ENCODE measurements at places on chromosomes 6 and 20.

GRCh38 chr6:145204301-145204700, 531.0 kb downstream of the EPM2A start:
- no peak for DNase-seq

- DNase-seq, result no peak
These were observed 2.1 kb downstream of the CDSN start for GRCh38 chr6:31118178-31118577.

- no peak for DNase-seq
These were observed 24.0 kb downstream of the STK35 start for GRCh38 chr20:2125474-2126112.

GRCh38 chr6:77463308-77463860, at the start of gene HTR1B:
TSS of gene HTR1B (minus strand) at chr6:77463491. CDS start at chr6:77463403, 88 bp downstream.
- DNase-seq, result no peak

DNA sequence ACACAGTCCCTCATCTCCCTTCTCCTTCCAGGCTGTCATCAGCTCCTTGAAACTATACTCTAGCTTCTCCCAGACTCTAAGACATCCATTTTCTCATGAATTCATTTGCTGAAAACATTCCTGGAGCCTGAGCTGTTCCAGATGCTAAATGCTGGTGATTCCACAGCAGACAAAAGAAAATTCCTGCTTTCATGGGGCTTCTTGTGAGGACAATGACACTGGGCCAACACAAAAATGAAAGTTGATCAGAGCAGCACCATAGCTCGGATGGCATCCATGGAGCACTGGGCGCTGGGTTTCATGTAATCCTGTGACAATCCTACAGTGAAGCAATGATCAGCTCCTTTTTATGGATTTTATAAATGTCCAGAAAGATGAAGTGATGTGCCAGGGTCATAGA, 47.4 kb upstream of the STX16 start:
- DNase-seq, result no peak

DNA sequence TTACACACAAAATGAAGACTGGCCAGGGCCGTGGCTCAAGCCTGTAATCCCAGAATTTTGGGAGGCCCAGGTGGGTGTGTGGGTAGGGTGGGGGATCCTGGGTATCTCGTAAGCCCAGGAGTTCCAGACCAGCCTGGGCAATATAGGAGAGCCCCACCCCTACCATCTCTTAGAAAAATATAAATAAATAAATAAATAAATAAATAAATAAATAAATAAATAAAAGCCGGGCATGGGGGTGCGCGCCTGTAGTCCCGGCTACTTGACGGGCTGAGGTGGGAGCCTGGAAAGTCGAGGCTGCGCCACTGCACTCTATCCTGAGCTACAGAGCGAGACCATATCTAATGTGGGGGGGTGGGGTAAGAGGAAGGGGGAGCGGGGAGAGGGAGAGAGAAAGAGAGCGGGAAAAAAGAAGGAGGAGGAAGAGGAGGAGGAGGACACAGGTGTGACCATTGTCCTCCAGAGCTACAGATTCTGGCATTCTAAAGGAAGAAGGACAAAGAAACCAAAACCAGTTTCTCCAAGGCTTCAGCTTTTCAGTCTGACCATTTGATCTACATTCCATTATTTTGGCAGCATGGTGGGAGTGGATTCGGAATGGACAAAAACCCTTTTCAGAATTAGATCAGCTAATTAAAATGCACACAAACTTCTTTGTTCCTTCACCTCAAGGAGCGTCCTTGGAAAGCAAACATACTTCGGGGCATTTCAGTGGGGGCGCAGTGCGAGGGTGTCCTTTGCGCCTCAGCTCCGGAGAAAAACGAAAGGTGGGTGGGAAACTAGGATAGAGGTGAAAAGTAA, 577 bp upstream of the C6orf141 start:
- no peak for DNase-seq

DNA sequence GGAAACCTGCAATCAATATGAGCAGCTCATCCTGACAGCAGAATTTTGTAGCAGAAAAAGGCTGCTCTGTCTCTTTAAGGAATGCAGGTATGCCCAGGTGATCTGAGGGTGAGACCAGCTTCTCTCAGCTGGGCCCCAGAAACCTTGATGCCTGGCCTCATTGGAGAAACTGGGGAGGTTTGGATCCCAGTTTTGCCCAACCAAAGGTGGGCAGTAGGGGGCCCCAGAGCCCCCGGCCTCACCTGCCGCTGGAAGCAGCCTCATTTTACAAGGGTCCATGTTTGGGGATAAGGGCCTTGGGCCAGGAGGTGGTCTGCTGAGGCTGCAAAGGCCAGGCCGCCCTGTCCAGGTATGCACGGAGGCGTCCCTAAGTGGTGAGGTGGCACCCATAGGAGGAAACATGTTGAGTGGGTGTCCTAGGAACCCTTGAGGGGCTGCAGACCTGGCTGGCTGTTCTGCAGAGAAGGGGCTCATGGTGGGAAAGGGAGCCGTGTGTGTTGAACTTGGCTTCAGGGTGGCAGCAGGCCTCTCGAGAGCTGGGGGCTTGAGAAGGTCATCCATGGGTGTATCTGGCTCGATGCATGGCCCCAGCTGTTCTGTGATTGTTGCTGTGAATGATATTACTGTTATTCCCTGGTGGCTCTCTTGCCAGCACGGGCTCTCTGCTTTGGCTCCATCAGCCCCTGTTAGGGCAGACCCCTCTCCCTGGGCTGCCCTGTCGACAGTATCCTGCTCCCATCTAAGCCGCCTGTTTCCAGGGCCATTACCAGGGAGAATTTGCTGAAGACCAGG, 208.4 kb downstream of the CDH4 start:
- no peak for DNase-seq

GRCh38 chr6:148857798-148858390, 111.1 kb downstream of the UST start:
- DNase-seq, result peak; percentile 73

GRCh38 chr6:27890445-27891319, 21.5 kb downstream of the OR2B2 start:
- DNase-seq, result no peak

DNA sequence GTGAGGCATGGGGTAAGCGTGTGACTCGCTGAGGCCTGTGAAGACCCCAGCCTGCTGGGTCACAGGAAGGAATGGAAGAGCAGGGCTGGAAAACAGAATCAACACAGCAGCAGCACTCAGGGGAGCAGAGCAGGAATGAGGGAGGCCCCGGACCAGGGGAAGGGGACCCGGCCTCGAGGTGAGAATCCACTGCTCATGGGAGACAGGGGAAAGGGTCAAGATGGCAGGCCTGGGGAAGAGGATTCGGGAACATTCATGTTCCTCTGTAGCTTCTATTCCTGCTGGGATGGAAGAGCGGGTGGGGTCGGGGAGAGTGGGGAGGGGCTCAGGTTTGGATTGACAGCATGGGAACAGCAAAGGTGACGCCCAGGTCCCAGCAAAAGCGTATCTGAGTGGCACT, 59.4 kb downstream of the NPEPL1 start:
- DNase-seq, result no peak

GRCh38 chr6:89566930-89567629, 71.5 kb downstream of the LYRM2 start:
- DNase-seq, result no peak

- peak; percentile 31 for DNase-seq
These were observed 9.6 kb upstream of the APCDD1L start for GRCh38 chr20:58524814-58525213.

DNA sequence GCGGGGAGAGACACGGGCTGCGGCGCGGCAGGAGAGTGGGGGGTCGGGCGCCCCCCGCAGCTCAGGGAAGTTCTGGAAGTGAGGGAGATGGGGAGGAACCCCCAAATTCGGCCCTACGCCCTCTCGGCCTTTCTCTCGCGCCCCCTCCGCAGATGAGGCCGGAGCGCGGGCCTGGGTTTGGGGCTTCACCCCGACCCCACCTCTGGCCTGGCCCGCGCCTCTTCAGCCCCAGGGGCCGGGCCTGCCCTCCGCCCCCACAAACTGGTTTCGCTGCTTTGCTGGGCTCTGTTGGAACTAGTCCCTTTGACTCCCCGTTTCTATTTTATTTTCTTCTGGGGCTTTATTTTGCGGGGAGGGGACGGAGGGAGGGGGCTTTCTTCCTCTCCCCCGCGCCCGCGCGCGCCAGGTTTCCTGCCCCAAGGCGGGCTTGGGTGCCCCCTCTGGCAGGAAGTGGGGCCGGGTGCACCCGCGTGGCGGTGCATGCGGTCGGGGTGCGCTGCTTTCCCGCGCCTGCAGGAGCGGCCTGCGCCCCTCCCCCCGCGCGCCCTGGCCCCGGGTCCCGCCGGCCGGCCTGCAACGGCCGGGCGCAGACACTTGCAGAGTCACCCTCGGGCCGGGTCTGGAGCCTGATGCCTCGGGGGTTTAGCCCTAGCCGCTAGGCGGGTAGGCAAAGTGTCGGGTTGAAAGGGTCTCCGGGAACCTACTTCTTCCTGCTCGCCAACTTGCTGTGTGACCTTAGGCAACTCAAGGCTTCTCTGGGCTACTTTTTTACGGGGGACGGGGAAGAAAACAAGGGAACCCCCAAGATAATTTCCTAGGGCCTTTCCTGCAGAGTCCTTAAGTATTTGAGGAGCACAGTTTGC, 1.3 kb downstream of the HMGA1 start:
- DNase-seq, result no peak

- DNase-seq, result no peak
These were observed 828 bp upstream of the SULF2 start for GRCh38 chr20:47785854-47786764.

- DNase-seq, result no peak
These were observed 15.8 kb downstream of the MAN1A1 start for GRCh38 chr6:119333707-119334295.

DNA sequence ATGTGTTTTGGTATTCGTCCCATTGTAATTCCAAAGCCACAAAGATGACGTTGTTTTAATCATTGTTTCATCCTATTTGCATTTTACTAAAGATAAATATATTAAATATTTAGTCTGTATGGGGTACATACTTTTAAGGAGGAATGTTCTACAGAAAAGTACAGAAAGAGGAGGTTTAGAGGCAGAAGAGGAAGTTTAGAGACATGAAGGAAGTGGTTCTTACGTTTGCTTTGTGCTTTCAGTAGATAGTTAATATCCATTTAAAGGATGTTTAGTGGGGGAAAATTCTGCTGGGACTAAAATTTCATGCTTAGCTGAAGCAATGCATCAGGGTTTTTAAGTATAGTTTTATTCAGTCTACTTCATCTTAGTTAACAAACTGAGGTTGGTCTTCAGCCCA, 116.6 kb downstream of the CRYBG1 start:
- DNase-seq, result no peak

GRCh38 chr6:138025528-138025978, 81.7 kb downstream of the PERP start:
- no peak for DNase-seq

DNA sequence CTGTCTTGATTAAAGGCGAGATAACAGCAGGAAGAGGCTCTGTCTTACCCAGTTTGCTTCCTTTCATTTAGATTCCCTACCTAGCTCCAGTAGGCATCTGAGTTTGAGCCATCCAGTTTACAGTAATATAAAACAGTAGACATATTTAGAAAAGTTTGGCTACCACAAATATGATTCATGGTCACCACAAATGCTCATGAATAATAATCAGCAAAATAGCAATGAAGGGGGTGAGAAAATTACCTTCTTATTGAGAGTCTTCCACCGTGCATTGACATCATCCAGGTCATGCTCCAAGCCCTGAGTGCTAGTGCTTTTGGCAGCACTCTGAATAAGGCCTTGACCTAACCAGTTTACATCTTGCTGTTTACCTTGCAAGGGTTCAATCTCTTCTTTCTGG, 106.2 kb downstream of the DST start:
- DNase-seq, result no peak

DNA sequence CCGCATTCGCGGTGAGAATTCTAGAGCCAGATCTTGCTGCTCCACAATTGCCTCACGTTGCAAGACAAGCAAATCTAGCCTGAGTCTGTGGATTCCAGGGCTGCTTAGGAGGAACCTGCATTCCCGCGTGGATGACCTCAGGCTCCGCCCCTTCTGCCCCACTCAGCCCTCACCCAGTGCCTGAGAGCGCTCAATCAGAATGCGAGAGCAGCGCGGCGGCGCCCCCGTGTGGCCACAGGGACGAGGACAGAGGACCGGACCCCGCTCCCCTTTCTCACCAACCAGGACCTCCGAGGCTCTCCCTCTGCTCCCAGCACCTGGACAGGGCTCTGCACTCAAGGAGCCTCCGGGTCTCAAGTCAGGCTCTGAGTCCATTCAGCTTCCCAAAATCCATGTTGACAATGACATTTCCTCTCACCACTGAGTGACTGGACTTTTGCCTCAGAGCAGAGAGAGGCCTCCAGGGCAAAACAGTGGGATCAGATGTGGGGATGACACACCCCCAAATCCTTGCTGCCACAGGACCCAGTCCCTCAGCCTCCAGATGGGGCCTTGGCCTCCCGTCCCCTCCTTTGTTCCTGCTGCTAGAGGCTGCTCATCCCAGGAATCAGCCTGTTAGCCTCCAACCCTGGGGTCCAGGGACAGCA, 52.0 kb downstream of the RPP21 start:
- DNase-seq, result no peak

GRCh38 chr6:167548451-167548850, 223.6 kb downstream of the TTLL2 start:
- DNase-seq, result no peak

DNA sequence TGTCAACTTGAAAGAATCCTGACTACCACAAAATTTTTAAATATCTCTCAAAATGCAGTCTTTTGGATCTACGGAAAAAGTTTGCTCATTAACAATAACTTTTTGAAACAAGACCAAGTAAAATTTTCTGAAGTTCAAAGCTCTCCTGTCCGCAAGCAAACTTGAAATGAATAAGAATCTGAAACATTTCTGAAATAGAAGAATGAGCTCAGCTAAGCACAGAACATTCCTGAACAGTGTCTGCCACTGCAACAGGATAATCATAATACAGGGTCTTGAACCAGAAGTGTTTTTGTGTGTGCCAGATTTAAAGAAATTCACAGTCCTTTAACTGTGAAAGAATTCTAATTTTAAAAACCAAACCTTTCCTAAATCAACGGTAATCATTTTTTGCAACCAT, 49.1 kb upstream of the TASP1 start:
- no peak for DNase-seq

DNA sequence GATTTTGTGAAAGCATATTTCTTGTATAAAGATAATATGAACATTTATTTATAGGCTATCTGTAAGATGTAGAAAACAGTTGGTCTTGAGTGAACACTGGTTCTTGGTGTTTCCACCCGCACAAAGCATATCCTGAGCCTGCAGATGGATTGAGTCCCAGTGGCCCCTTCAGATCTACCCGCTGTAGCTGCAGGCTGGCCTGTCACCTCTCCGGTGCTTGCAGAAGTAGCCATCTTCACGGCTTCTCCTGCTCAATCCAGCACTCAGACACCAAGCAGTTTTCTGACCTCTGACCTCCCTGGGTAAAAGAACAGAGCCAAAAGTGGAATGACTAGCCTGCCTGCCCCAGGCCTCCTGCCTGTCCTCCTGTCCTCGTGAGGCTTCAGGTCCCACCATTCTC, 22.7 kb downstream of the LYRM2 start:
- DNase-seq, result no peak
